PC-3 (cell line): ENCODE measurements at places on chromosomes 1 and 21. TPM values are rescaled to one million over a fixed set of nuclear protein-coding genes. Genes with fewer than 3 reads are reported as not detected.

The NID1 gene
- total RNA-seq: 11.1 and 13.1 TPM in 2 replicates

The IL22RA1 gene
- total RNA-seq: 1.2 TPM in 2 replicates

DNA sequence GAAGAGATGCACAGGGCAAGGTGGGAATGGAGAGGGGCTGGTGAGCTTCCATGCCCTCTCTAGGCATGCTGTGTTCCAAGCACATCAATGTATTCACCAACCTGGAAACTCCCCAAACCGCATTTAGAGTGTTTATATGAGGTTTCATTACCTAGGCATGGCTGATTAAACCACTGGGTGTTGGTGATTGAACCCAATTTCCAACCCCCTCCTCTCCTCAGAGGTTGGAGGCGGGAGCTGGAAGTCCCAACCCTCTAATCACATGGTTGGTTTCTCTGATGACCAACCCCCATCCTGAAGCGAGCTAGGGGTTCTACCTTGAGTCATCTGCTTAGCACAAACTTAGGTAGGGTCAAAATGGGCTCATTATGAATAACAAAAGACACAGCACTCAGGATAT is 3.0 kb upstream of the PPIE start:
- H3K27ac ChIP-seq: no peak overlapping the region
- H3K27me3 ChIP-seq: 0 out of 2 replicates have a peak, but pooled peaks cover 3% of the 10 kb centered on the region
- H3K4me3 ChIP-seq: no peak overlapping the region
- peaks cover 11% of the 10 kb centered on the region for H3K4me1 ChIP-seq
- no peaks in the 10 kb centered on the region for H3K36me3 ChIP-seq

DNA sequence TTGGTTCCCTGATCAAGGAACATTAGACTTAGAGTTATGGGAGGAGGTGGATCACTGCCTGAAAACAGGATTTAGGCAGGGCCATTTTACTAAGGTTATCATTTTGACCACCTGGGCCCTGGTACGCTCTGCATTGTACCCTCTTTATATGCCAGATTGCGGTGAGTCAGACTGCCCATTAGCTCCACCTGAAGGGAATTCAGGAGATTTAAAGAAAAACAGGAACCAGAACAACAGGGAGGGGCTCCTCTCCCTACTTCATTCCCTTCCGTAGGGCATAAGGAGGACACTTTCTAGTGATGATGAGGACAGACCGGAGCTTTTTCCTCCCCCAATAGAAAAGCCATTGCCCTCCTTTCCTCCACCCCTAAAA is 20.6 kb upstream of the ITLN1 start:
- H3K4me3 ChIP-seq: no peak overlapping the region
- DNase-seq: no peak
- H3K36me3 ChIP-seq: no peaks in the 10 kb centered on the region
- H3K27ac ChIP-seq: no peak overlapping the region
- no peaks in the 10 kb centered on the region for H3K4me1 ChIP-seq
- peaks cover 17% of the 10 kb centered on the region for H3K27me3 ChIP-seq

DNA sequence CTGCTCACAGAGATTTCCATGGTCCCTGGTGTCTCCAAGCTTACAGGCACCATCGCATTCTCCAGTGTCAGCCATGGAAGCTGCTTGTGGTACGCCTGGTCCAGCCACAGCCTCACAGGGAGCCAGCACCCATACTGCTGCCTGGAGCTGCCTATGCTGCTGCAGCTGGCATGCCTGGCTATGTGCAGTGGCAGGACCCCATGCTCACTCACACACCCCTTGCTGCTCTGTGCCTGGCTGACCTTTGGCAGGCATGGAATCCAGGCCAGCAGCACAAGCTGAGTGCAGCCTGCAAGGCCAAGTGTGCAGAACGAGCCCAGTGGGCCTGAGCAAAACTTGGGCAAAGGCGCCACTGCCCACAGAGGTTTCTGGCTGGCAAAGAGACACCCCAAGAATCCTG is 26.4 kb upstream of the DENND1B start:
- no peaks in the 10 kb centered on the region for H3K27me3 ChIP-seq
- no peak overlapping the region for H3K27ac ChIP-seq
- no peaks in the 10 kb centered on the region for H3K36me3 ChIP-seq
- no peak for DNase-seq
- no peaks in the 10 kb centered on the region for H3K4me1 ChIP-seq

GRCh38 chr1:49163031-49163430 is 386.3 kb upstream of the BEND5 start:
- H3K36me3 ChIP-seq: no peaks in the 10 kb centered on the region
- peak overlapping the region; percentile 52 for H3K27ac ChIP-seq
- no peak overlapping the region for H3K4me3 ChIP-seq
- no peaks in the 10 kb centered on the region for H3K27me3 ChIP-seq
- peaks cover 28% of the 10 kb centered on the region for H3K4me1 ChIP-seq

GRCh38 chr1:3420218-3420951 is 34.1 kb upstream of the ARHGEF16 start:
- no peaks in the 10 kb centered on the region for H3K36me3 ChIP-seq
- no peak for DNase-seq
- H3K4me3 ChIP-seq: no peak overlapping the region

DNA sequence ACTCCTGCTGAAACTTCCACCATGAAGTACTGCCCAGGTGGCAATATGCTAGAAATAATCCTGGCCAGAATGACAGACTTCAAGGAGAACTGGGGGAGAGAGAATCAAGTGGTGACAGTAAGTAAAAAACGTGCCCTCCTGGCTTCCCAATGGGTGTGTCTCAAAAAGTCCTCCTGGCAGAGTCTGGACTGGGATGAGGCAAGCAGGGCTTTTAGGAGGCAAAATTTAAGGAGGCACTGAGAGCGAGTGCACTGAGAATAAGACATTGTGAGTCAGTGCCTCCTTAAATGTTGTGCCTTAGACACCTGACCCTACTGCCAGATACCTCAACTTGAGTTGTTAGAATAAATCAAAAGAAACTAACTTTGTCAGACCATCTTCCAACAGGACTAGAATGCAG is 2.2 kb downstream of the LRRC52 start:
- no peak for DNase-seq
- no peaks in the 10 kb centered on the region for H3K36me3 ChIP-seq
- H3K27me3 ChIP-seq: peaks cover 56% of the 10 kb centered on the region
- no peak overlapping the region for H3K27ac ChIP-seq

GRCh38 chr1:44808938-44809917 is 905 bp downstream of the BTBD19 start:
- peaks cover 44% of the 10 kb centered on the region for H3K4me1 ChIP-seq
- H3K27ac ChIP-seq: peak overlapping the region; percentile 98
- no peaks in the 10 kb centered on the region for H3K27me3 ChIP-seq
- H3K4me3 ChIP-seq: no peak overlapping the region
- peaks cover 3% of the 10 kb centered on the region; the same call in 1 of the 2 replicates for H3K36me3 ChIP-seq

- peak; percentile 93 for DNase-seq
- no peaks in the 10 kb centered on the region for H3K36me3 ChIP-seq
- H3K4me3 ChIP-seq: no peak overlapping the region
- peaks cover 29% of the 10 kb centered on the region for H3K4me1 ChIP-seq
- no peaks in the 10 kb centered on the region for H3K27me3 ChIP-seq
- peak overlapping the region; percentile 16 for H3K27ac ChIP-seq
Measured at GRCh38 chr1:168623003-168623828, 46.8 kb downstream of the XCL1 start.

- peak; percentile 55 for DNase-seq
- no peak overlapping the region for H3K27ac ChIP-seq
- no peak overlapping the region for H3K4me3 ChIP-seq
Measured at GRCh38 chr1:213268221-213268620, 217.2 kb downstream of the RPS6KC1 start.

GRCh38 chr1:229128066-229128608 is 142.8 kb upstream of the RAB4A start:
- H3K27ac ChIP-seq: no peak overlapping the region
- H3K4me1 ChIP-seq: no peaks in the 10 kb centered on the region
- H3K27me3 ChIP-seq: peaks cover 79% of the 10 kb centered on the region

- DNase-seq: no peak
- H3K4me1 ChIP-seq: peaks cover 21% of the 10 kb centered on the region
- H3K27me3 ChIP-seq: no peaks in the 10 kb centered on the region
- H3K36me3 ChIP-seq: no peaks in the 10 kb centered on the region
- no peak overlapping the region for H3K27ac ChIP-seq
Measured at GRCh38 chr1:55824251-55824640, 609.1 kb upstream of the USP24 start.

DNA sequence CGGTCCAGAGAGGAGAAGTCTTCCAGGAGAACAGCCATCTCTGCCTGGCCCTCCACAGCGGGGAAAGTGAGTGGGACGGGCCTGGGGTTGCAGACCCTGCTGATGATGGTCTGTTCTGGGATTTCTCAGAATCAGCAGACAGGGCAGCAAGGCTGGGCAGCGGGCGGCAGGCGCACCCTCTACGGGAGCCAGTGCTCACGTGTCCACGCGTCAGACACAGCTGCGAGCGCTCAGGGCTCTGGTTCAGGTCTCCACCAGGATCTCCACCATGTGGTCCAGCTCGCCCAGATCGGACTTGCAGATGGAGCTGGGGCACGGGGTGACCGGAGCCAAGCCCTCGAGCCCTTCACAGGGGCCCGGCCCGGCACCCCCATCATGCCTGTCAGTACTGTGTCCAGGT is 5.5 kb downstream of the CLCA4 start:
- H3K27me3 ChIP-seq: no peaks in the 10 kb centered on the region
- H3K4me3 ChIP-seq: no peak overlapping the region
- H3K4me1 ChIP-seq: no peaks in the 10 kb centered on the region
- H3K36me3 ChIP-seq: no peaks in the 10 kb centered on the region
- no peak for DNase-seq

- no peaks in the 10 kb centered on the region for H3K4me1 ChIP-seq
- DNase-seq: no peak
- H3K27ac ChIP-seq: no peak overlapping the region
- H3K27me3 ChIP-seq: peaks cover 68% of the 10 kb centered on the region
Measured at GRCh38 chr1:2962541-2962940, 58.7 kb upstream of the ACTRT2 start.

DNA sequence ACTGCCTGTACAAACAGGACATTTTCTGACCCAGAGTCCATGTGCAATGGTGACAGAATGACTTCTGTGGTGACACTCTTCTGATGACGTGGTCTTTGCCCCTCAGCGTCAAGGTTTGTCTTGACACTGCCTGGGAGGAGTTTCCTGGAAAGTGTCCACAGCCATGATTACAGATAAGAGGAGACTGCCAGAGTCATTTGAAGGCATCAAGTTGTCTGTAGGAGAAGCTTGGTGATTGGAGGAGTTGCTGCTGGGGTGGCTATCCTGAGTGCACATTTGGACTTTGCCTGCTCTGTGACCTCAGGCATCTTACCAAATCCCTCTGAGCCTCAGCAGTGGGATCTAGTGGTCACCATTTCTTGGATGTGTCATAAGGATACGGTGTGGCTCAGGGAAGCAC is 17.7 kb downstream of the TCHHL1 start:
- H3K4me1 ChIP-seq: no peaks in the 10 kb centered on the region
- no peak for DNase-seq
- peaks cover 97% of the 10 kb centered on the region for H3K27me3 ChIP-seq
- H3K36me3 ChIP-seq: no peaks in the 10 kb centered on the region
- H3K4me3 ChIP-seq: no peak overlapping the region

GRCh38 chr1:201825245-201825644 is 3.7 kb upstream of the IPO9 start:
- no peak overlapping the region for H3K4me3 ChIP-seq
- H3K27ac ChIP-seq: no peak overlapping the region
- H3K36me3 ChIP-seq: no peaks in the 10 kb centered on the region
- H3K4me1 ChIP-seq: peaks cover 7% of the 10 kb centered on the region; the same call in 1 of the 2 replicates

DNA sequence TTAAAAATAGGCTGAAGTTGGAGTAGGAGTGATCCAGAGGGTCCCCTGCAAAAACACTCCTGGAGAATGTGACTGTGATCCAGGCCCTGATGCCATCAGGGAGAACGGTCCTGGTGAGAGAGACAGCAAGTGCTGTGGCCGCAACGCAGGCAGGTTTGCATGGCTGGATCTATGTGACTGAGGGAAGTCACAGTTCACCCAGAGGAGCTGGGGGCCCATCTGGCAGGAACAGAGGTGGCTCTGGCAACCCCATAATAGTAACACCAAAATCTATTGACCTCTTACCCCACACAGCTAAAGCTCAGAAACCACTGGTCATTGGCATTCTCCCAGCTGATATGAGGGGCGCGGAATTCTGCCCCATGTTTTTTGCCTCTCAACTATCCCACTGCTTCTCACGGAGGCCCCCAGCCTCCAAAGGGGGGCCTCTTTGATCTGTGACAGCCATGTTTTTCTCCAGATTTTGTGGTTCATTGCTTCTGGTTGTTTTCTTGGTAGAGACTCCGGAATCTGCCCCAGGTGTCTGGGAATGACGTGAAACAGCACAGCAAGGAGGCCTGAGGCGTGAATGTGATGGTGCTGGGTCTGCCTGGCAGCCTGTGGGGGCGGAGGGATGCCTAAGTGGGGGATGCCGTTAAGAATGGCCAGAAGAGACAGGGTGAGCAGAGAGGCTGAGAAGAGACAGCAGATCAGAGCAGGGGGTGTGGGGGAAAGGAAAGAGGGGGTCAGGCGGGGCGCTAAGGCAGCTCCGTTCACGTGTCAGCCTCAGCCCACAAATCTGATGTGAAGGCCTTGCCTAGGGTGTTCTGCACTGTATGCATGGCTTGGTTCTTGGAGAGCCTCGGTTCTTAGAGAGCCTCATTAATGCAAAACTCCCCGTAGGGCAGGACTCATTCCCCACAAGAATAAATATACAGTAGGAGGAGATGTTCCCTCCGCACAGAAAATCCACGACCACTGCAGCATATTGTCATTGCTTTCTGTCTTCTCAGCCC is 23.5 kb downstream of the CASP9 start:
- no peak for DNase-seq
- no peaks in the 10 kb centered on the region for H3K4me1 ChIP-seq
- H3K36me3 ChIP-seq: no peaks in the 10 kb centered on the region
- H3K4me3 ChIP-seq: no peak overlapping the region
- H3K27me3 ChIP-seq: no peaks in the 10 kb centered on the region
